Smooth muscle cell of the umbilical artery (primary cell): ENCODE measurements at places on chromosomes 4 and X. TPM values are rescaled to one million over a fixed set of nuclear protein-coding genes. Genes with fewer than 3 reads are reported as not detected.

The CXCL1 gene
- total RNA-seq = 69.7 and 261 TPM in 2 replicates

The EVC2 gene
- 8.6 and 11.5 TPM in 2 replicates for total RNA-seq

The TCEAL5 gene
- total RNA-seq = not detected in 2 replicates

The IL3RA gene
- not detected in 2 replicates for total RNA-seq

The ARFIP1 gene
- 38.6 and 54.5 TPM in 2 replicates for total RNA-seq

The ZNF674 gene
- 8.3 and 8.4 TPM in 2 replicates for total RNA-seq

The SPANXN3 gene
- total RNA-seq = not detected in 2 replicates

The PPEF2 gene
- total RNA-seq = not detected in 2 replicates

The SOD3 gene
- total RNA-seq = 7.8 and 16.9 TPM in 2 replicates

The SLC2A9 gene
- total RNA-seq = 2.7 and 6.5 TPM in 2 replicates

The DCAF12L1 gene
- under 0.01 TPM in 1 of 2 replicates, not detected in the other for total RNA-seq

The ARX gene
- total RNA-seq = not detected in 2 replicates

The CDX4 gene
- total RNA-seq = not detected in 2 replicates

The SPANXA2 gene
- total RNA-seq = not detected in 2 replicates

The NLRP2B gene
- not detected in 2 replicates for total RNA-seq

The STBD1 gene
- 7.4 and 9.3 TPM in 2 replicates for total RNA-seq
